ENCODE measurements at places on chromosomes 13 and 19.
A peak's percentile ranks its signal among the peaks of the same experiment; 100 is the strongest.

- no peak for DNase-seq
Measured at GRCh38 chr13:99821741-99822140, 149.8 kb downstream of the ZIC5 start.

- DNase-seq: no peak
Measured at GRCh38 chr13:108940121-108940520, 310.7 kb downstream of the MYO16 start.

GRCh38 chr19:23460656-23461055, 65.4 kb upstream of the ZNF91 start:
- DNase-seq: no peak

GRCh38 chr13:98398581-98398980, 178.3 kb downstream of the STK24 start:
- no peak for DNase-seq

DNA sequence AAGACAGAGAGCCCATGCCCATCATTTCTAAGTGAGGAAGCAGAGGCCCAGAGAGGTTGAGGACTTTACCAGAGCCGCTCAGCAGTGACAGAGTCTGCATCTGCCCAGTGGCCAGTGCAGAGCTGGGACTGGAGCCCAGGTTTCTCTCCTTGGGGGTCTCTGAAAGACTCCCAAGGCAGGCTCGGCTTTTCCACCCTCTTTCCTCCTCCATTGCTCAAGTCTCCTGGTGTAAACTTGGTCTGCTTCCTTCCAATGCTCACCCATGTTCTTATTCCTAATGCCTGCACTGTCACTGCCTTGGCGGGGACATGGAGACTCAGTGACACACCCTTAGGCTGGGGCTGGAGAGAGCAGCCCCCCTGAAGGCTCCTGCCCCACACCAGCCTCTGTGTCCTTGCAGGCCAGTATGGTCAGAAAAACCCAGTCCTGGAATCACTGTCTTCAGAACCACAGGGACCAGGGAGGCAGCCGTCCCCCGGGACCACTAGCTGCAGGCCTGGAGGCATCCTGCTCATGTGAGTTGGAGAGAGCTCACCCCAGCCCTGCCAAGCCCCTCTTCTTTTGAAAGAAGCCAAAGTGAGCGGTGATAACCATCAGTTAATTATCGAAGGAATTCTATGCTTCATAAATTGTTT, 211.0 kb upstream of the ZNF536 start:
- DNase-seq: no peak

- no peak for DNase-seq
Measured at GRCh38 chr13:43799191-43799590, 12.4 kb upstream of the ENOX1 start.

DNA sequence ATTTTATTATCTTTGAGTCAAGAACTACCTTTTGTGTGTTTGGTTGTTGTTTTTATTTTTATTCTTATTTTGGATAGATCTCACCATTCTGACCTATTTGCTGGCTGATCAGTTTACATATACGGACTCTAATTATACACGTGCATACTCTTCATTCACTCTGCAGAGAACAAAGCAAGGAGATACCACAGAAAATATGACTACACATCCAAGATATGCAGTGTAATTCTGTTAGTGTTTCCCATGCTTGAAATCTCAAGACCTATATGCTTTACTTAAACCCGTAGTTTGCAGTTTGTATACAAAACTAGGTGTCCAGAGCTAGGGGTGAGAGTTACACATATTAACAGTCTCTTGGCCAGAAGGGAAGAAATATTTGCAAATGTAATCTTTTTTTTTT, 205.5 kb downstream of the DCLK1 start:
- no peak for DNase-seq

DNA sequence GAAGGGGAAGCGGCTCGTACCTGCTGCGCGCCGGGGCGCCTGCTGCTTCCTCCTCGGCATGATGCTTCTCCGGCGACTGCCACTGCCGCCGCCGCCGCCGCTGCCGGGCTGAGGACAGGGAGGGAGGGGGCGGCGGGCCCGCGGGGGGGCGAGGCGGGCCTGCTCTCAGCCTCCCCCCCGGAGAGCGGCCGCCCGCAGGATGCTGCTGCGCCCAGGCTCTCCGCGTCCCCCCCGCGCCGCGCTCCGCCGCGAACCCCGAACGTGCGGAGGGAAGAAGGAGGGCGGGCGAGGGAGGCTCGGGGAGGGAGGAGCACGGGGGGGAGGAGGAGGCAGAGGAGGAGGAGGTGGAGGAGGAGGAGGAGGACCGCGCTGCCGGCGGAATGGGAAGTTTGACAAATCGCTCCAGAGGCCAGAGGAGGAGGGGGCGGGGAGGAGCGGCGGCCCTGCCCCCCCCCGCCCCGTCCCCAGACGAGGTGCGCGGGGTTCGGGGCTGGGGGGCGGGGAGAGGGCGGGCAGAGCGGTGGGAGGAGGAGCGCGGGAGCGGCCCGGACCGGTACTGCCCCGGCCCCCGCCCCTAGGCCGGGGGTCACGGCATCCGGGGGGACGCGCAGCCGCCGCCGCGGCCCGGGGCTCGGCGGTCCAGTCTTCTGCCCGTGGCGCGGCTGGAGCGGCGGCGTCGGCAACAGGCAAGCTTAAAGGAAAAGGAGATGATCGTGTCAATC, at the start of gene TSHZ3:
TSS of gene TSHZ3 (minus strand) at position 277 of the 722 bp plus-strand sequence. CDS start at position 60, 217 bp downstream.
- peak; percentile 66 for DNase-seq

Data from mucosa of gallbladder (tissue), 1 donor.